ENCODE measurements at places on chromosomes 11 and 22. TPM values are rescaled to one million over a fixed set of nuclear protein-coding genes. Genes with fewer than 3 reads are reported as not detected.
A peak's percentile ranks its signal among the peaks of the same experiment; 100 is the strongest.

DNA sequence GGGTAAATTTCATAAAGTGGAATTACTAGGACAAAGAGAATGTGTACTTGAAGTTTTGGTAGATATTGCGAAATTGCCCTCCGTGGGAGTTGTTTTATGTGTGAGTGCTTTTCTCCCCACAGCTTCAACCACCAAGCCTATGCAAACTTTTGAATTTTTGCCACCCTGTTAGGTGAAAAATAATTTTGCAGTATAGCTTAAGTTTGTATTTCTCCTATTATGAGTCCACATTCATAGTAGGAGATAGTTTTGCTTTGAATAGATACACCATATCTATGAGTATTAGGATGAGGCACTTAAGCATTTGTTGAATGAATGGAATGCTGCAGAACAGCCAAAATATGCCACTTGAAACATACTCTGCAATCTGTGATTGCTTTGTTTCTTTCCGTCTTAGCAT is 43.6 kb downstream of the UVRAG start:
- DNase-seq: no peak

DNA sequence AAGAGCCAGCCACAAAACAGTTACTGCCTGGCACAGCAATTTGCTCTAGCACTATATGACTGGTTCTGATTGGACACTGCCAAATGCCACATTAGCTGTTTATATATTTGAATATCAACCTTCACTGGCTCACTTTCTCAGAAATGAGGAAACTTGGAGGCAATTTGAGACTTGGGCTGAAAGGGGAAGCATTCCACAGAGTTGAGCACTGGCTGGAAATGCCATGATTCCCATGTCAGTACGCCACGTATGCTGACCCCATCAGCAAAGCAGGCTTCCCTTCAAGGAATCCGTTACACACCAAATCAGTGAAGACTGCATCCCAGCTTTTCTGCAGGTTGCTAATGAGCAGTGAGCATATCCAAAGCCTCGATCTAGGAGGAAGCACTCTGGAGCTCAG is 34.7 kb downstream of the GALNT18 start:
- DNase-seq: peak; percentile 17

DNA sequence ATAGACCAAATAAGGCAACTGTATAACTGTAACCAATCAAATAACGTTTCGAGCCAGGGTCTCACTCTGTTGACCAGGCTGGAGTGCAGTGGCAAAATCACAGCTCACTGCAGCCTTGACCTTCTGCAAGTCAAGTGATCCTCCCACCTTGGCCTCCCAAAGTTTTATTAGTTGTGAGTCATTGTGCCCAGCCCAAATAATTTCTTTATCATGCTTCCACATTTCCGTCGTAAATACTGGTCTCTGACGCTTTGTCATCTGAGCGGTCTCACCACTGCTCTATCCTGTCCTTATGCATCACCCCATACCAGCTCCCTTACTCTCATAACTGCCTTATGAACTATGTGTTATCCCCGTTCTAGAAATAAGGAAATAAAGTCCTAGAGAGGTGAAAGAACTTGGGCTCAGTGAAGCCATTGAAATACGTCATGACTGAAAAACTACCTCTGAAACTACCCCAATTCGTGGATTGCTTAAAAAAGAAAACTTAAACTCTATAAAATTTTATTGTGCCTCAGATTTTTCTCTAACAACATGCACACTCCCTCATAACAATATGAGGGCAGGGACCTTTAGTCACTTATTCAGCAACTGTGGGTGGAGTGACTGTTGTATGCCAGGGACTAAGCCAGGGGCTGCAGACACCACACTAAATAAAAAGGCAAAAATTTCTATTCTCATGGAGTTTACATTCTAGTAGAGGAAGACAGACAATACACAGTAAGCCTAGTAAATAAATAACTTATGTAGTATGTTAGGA is 15.8 kb upstream of the RTN4RL2 start:
- no peak for DNase-seq

DNA sequence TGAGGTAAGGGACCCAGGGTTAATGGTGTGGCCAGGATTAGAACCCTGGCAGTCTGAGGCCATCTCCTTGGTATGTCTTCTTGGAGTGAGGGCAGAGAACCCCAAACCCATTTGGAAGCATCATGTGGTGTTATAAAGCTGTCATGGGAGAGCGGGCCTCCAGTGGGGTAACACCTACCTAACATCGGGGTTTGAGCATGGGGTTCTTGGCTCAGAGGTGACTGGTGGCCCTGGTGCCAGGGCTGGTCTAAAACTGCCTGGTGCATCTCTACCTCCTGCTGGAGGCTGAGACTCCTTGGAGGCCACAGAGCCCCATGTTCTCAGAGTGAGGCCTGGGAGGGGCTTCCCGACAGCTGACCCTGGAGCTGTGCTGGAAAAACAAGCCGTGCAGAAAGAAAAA is 4.5 kb downstream of the PRDM11 start:
- DNase-seq: peak; percentile 30

- DNase-seq: no peak
Observed at GRCh38 chr11:26702406-26702805, 19.5 kb downstream of the SLC5A12 start.

GRCh38 chr22:21443057-21443734 is 24.0 kb upstream of the TMEM191C start:
- DNase-seq: peak; percentile 76

DNA sequence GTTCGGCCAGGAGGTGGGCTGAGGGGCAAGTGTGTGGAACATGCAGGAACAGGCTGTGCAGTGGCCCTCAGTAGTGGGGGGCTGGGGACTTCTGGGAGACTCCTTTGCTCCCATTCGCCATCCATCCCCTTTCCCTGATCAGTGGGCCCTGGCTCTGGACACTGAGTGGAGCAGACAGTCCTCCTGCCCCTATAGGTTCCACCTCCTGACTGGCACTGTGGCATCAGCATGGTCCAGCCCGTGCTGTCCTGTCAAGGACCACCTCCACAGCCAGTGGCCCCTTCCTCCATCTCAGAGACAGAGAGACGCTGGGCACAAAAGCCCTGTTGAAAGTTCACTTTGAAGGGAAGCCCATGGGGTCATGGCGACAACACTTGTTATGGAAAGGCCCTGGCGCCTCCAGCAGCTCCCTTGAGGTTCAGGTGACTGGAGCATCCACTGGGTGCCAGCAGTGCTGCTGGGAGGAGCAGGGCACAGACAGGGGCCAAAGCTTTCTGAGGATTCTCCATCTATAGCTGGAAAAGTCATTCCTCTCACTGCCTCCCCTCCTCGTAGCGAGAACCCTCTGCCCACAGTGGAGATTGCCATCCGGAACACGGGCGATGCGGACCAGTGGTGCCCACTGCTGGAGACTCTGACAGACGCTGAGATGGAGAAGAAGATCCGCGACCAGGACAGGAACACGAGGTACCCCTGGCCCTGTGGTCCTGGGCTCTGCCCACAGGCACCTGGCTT is 5.6 kb downstream of the DERL3 start:
- DNase-seq: no peak

- DNase-seq: no peak
Observed at GRCh38 chr22:46971764-46972125, 209.3 kb downstream of the TBC1D22A start.

DNA sequence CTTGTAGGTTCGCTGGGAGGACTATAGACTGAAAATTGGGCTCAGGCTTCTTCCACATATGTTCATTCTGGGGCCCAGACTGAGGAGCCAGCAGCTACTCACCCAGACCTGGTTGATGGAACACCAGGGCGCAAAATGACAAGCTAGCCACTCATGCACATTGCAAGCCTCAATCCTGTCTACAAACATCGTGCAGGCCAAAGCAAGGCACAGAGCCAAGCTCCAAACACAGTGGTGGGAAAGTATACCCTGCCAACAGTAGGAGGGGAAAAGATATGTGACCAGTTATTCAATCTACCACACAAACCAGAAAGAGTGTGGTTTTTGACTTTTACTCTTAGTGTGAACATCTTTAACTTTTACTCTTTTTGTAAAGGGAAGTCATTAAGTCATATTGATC is 660.5 kb downstream of the NTM start:
- no peak for DNase-seq

DNA sequence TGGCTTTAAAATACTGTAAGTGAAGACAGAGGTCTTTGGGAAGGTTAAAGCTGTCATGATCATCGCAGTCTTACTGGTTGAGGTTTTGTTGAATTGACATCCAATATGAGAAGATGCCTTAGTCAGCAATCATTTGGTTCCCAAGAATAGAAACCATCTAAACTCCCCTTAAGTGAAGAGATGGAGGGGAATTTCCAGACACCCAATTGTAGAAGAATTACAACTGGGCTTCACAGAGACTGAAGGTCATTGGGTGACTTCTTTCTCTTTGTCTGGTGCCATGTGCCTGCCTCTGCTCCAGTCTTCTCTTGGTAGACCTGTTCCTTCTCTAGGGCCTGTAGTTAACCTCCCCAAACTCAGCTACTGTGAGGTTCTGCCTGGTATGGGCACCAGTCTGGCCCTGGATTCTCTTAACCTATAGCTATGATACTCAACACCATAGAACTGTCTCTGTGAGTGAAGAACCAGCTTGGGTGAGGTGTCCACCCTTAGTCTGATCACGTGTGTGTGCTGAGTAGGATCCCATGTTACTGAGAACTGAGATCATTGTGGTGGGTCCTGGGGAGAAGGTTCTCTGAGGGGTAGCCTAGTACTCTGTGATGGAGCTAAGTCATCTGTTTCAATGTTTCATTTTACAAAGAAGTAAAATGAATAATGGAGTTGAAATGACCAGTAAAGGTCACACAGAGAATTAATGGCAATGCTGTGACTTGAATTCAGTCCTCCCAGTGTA is 182.5 kb downstream of the CSNK2A3 start:
- no peak for DNase-seq

- DNase-seq: peak; percentile 81
Observed at GRCh38 chr11:1131033-1131911, 26.5 kb upstream of the MUC5AC start.

- DNase-seq: no peak
Observed at GRCh38 chr11:88146106-88146505, 29.1 kb downstream of the RAB38 start.

GRCh38 chr11:64036087-64037026 is 626 bp downstream of the FLRT1 start:
- DNase-seq: no peak

GRCh38 chr11:102138670-102139069 is 28.4 kb downstream of the YAP1 start:
- DNase-seq: no peak

- no peak for DNase-seq
Observed at GRCh38 chr11:113417428-113417827, 29.8 kb downstream of the ANKK1 start.

- no peak for DNase-seq
Observed at GRCh38 chr11:115159207-115159606, 345.0 kb downstream of the CADM1 start.

DNA sequence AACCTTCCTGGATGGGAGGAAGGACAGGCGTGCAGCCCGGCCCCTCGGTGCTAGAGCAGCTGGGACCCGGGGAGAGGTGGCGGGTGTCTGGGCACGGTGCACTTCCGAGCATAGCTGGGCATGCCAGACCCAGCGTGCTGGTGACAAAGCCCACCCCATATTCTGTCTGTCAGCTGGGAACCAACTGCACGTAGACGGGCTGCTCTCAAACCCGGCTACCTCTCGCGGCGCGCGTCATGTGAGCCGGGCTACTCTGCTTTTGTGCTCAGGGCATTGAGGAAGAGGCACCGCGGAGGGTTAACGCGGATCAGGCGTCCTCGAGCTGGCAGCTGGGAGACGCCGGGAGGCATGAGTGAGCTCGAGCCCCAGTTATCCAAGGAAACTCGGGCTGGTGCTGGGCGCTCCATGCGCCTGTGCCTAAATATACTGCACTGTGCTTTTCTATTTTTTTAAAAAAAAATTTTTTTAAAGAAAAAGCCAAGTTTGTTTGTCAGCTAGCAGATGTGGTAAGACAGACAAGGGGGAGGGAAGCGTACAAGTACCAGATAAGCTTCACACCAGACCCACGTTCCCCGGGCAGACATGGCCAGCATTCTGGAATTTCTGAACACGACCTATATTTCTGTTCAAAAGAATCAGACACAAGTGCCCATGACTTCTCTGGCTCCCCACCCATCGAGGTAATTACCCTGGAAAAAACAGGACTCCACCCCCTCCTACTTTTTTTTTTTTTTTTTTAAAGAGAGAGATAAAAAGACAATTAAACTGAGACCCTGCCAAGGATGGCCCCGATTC is 425.6 kb downstream of the SHANK2 start:
- DNase-seq: no peak

- peak; percentile 30 for DNase-seq
Observed at GRCh38 chr11:1701091-1701807, 4.3 kb downstream of the KRTAP5-6 start.

GRCh38 chr22:27105142-27106025 is 448.0 kb downstream of the MIAT start:
- DNase-seq: no peak

GRCh38 chr22:31103111-31103510 is 4.3 kb downstream of the SELENOM start:
- no peak for DNase-seq

DNA sequence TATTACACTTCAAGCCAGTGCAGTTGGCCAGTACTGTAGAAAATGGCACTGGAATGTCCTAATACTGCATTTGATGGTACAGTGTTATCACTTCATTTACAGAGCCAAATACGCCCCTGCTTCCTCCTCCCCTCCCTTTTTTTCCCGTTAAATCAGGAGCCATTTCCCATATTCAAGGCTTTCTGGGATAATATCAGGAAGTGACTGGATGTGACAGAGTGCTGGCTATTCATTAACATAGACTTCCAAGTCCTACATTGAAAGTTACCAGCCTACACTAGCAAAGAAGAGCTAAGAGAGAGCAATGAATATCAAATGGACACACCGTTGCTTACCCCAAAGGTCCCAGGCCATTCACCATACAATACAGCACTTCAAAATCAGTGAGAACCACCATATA is 32.1 kb upstream of the ABCC8 start:
- no peak for DNase-seq

- DNase-seq: no peak
Observed at GRCh38 chr22:50136581-50137015, 33.9 kb upstream of the PANX2 start.

DNA sequence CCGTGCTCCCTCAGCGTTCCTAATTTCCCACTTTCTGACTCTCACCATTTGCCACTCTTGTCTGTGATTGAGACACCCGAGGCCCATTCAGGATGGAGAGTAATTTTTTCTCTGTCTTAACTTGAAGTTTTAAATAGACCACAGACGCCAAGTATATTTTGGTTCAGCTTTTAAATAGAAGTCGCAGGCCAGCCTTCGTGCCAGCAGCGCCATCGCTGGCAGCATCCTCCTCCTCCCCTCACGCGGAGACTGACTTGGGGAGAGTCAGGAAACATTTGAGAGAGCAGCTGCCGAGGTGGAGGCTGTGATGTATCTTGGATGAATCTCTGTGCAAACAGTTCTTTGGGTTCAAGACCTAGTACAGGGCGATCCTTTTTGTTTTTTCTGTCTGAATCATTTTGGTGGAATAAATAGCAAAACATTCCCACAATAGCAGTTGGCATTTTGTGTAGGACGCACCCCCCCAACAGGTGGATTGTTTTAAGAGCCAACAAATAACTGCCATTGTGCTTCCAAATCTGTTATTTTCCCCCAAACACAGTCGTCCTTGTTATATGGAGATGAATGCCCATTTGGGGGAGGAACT is 889 bp upstream of the DMC1 start:
- no peak for DNase-seq

Gene CDC42BPG
- total RNA-seq: 0.68 TPM

Gene C22orf31
- not detected for total RNA-seq

Gene MFRP
- total RNA-seq: not detected

Gene RIN1
- total RNA-seq: 23.6 TPM
